ENCODE measurements at places on chromosomes 3 and 15.

DNA sequence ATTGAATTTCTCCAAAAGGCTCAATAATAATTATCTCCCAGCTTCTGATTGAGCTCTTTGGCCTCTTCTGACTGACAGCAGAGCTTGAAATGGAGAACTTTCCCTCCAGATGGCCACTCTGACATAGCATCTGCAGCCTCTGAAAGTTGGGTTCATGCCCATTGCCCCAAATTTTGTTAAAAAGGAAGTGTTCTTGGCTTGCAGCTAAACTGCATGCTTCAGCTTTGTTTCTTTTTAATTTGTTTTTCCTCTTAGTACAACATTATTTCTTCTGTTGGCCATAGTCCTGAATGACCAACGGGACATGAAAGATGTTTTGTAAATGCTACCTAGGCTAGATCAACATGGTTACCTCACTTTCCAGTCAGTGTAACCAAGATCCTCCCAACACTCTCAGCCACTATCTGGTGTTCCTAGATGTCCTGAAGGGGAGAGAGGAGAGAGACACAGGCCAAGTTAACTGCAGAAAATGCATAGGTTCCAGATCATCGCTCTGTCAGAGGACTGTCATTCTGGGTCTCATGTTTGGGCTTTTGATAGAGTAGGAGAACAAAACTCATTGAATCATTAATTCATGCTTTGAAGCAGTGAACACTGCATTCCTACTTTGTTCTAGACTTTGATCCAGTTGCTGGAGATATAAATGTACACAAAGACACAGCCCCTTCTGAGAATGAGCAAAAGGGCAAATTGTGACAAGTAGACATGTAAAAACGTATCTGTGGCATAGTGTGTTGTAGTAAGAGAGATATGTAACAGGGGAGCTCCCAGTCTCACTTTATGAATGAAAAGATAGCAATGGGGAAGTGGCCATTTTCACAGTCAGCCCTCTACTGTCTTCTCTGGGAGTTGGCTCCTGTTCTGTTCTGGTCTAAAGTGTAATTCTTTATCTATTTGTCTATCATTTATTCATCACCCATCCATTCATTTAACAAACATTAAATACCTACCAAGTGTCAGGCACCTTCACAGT lies 156.2 kb downstream of the ZNF621 start:
- DNase-seq: no peak

GRCh38 chr3:110646496-110646895 lies 425.1 kb upstream of the NECTIN3 start:
- DNase-seq: no peak

- no peak for DNase-seq
These were observed 155.3 kb downstream of the NR1I2 start for GRCh38 chr3:119937229-119937628.

DNA sequence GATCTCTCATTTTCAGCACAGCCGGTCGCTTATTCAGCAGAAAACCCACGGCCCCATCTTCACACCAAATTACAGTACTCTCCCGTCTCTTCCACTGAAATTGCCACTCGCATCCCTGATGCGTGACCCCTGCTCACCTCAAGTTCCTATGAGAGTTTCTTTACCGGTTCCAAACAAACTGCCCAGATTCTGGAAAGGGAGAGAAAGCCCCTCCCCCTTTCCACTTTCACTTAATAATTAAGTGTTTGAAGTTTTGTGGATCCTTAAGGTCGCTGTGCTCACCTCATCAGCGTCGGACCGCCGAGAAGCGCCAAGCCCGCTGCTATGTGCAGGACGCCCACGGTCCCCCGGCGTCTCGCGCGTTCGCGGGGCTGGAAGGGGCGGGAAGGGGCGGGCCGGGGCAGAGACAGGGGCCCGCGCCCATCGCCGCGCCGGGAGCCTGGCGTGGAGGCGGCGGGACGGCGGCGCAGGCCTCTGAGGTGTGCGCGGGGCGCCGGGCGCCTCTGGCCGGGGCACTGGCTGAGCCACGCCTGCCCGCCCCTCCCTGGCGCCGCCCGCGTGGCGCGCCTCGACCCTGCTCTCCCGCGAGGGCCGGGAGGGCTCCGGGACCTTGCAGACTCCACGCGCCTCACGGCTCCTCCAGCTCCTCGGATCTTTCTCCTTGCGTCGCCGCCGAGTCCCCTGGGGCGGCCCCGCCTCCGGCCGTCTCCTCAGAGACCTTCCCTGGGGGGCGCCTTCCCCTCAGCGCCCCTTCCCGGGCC lies at the start of gene GPR156:
Gene GPR156, minus strand, starts transcription at position 476 of the 761 bp plus-strand sequence. CDS start 41,124 bp downstream, outside the sequence.
- DNase-seq: peak; percentile 36

DNA sequence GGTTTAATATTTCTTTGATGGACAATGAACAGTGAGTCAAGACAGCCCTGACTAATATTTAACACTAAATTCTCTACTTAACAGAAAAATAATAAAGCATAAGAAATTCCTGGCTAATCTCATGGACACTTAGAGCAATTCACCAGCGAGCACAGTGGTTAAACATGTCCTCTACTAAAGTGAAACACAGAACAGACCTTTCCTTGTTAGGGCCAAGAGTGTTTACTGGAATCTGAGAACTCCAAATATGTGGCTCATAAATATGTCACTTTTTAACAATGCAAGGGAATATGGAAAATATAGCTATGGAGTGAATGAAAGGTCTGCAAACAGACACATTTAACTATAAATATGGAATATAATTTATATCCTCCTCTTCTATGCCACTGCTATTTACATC lies 18.6 kb upstream of the IGSF10 start:
- DNase-seq: no peak

GRCh38 chr3:42430781-42431532 lies 20.5 kb upstream of the LYZL4 start:
- no peak for DNase-seq

GRCh38 chr3:177522051-177522450 lies 324.8 kb upstream of the TBL1XR1 start:
- DNase-seq: no peak

DNA sequence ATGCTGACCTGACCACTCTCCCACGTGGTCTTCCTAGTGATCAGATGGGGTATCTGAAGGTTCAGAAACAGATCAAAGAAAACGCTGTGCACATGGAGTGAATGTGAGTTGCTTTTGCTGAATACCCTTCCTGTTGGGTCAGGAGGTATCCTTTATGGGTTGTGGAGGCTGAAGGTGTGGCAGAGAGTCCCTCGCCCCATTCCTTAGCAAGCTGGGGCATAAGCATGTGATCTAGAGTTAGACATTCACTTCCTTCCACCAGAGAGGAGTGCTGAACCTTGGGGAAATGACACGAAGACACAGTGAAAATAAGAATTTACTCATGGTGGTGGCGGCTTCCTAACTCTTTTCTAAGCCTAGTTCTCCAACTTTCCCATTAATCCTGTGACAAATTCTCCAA lies 27.8 kb upstream of the SPTBN5 start:
- DNase-seq: no peak

DNA sequence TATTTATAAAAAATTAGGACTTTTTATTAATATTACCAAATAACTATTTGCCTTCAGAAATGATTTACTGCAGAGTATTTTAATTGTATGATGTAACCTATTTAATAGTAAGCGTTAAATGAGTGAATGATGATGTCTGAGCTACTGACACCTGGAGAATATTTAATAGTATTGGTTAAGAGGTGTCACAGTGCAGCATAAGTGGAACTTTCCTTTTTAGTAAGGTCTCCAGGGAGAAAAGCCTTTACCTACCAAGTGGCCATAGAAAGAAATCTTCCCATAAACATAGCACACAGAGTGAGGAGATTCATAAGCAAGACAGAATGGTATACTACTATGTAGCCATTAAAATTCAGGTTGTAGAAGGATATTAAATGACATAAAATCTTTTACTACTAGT lies 441.7 kb downstream of the TBL1XR1 start:
- no peak for DNase-seq
